ENCODE measurements at places on chromosomes 1 and 21. TPM values are rescaled to one million over a fixed set of nuclear protein-coding genes. Genes with fewer than 3 reads are reported as not detected.

The COL11A1 gene
- 2.4 TPM for total RNA-seq

The KRTAP12-2 gene
- total RNA-seq: not detected

GRCh38 chr1:216183454-216183853 is 239.8 kb downstream of the USH2A start:
- no peaks in the 10 kb centered on the region for H3K36me3 ChIP-seq
- peaks cover 8% of the 10 kb centered on the region for H3K4me1 ChIP-seq
- H3K27me3 ChIP-seq: no peaks in the 10 kb centered on the region
- DNase-seq: no peak
- no peak overlapping the region for H3K4me3 ChIP-seq

The CD48 gene
- total RNA-seq: not detected

The PATJ gene
- total RNA-seq: 126 TPM

GRCh38 chr1:238710697-238711096 is 675.7 kb upstream of the CHRM3 start:
- H3K36me3 ChIP-seq: no peaks in the 10 kb centered on the region
- no peak overlapping the region for H3K27ac ChIP-seq
- no peaks in the 10 kb centered on the region for H3K27me3 ChIP-seq
- no peak overlapping the region for H3K4me3 ChIP-seq
- H3K4me1 ChIP-seq: no peaks in the 10 kb centered on the region

The PRELP gene
- total RNA-seq: 0.14 TPM

DNA sequence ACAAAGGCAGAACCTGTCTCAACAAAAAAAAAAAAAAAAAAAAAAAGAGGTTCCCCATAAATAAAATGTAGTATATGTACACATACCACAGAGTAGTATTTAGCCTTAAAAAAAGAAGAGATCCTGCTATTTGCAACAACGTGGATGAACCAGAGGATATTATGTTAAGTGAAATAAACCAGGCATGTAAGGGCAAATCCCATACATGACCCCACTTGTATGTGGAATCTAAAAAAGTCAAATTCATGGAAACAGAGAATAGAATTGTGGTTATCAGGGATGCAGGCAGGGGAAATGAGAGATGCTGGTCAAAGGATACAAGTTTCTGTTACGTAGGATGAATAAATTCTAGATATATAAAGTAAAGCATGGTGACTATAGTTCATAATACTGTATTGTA is 16.7 kb downstream of the SLC44A3 start:
- no peaks in the 10 kb centered on the region for H3K27me3 ChIP-seq
- H3K4me3 ChIP-seq: no peak overlapping the region
- no peaks in the 10 kb centered on the region for H3K4me1 ChIP-seq
- H3K27ac ChIP-seq: no peak overlapping the region

GRCh38 chr1:93585059-93585966 is 96.3 kb downstream of the BCAR3 start:
- peak overlapping the region; percentile 31 for H3K4me3 ChIP-seq
- peak overlapping the region; percentile 98 for H3K27ac ChIP-seq
- no peaks in the 10 kb centered on the region for H3K27me3 ChIP-seq
- H3K4me1 ChIP-seq: peaks cover 27% of the 10 kb centered on the region
- DNase-seq: peak; percentile 31

GRCh38 chr1:242245255-242245654 is 246.4 kb upstream of the MAP1LC3C start:
- no peak for DNase-seq
- no peak overlapping the region for H3K4me3 ChIP-seq
- H3K4me1 ChIP-seq: no peaks in the 10 kb centered on the region
- H3K27me3 ChIP-seq: no peaks in the 10 kb centered on the region

- no peaks in the 10 kb centered on the region for H3K36me3 ChIP-seq
- H3K4me3 ChIP-seq: peak within 1 kb of the TSS; percentile 52
- peak; percentile 82 for DNase-seq
- no peak within 1 kb of the TSS for H3K27ac ChIP-seq
Observed at GRCh38 chr1:53739109-53739681, at the start of gene GLIS1. Gene GLIS1, minus strand, starts transcription at chr1:53739164. Its CDS starts 1,100 bp downstream, at chr1:53738064.

GRCh38 chr1:61227857-61228550 is 145.6 kb downstream of the NFIA start:
- no peak overlapping the region for H3K27ac ChIP-seq
- no peaks in the 10 kb centered on the region for H3K36me3 ChIP-seq
- H3K27me3 ChIP-seq: peaks cover 15% of the 10 kb centered on the region
- no peaks in the 10 kb centered on the region for H3K4me1 ChIP-seq
- DNase-seq: no peak
- no peak overlapping the region for H3K4me3 ChIP-seq

GRCh38 chr1:187070076-187070475 is 241.3 kb downstream of the PLA2G4A start:
- H3K27ac ChIP-seq: no peak overlapping the region
- no peaks in the 10 kb centered on the region for H3K4me1 ChIP-seq
- no peaks in the 10 kb centered on the region for H3K36me3 ChIP-seq
- no peak overlapping the region for H3K4me3 ChIP-seq

The CR1 gene
- total RNA-seq: 0.41 TPM

- H3K27me3 ChIP-seq: no peaks in the 10 kb centered on the region
- H3K36me3 ChIP-seq: no peaks in the 10 kb centered on the region
- H3K4me1 ChIP-seq: peaks cover 25% of the 10 kb centered on the region
Observed at GRCh38 chr1:81799939-81800694, 617 bp upstream of the ADGRL2 start.

DNA sequence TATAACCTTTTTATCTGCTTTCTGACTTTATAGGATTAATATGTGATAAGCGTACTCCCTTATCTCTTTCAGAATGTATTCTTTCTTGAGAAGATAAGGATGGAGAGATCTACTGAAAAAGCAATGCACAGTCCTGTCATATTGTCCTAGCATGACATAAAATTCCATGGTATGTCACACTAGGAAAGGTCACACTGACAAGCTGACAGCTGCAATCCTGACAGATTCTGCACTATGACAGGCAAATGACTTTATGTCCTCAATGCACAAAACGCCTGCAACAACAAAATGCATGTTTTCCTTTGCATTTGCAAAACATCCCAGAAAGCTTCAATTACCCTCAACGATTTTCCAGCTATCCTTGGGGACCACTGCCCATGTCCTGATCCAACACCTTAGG is 393.8 kb downstream of the DSCAM start:
- H3K27ac ChIP-seq: no peak overlapping the region
- H3K4me3 ChIP-seq: no peak overlapping the region

DNA sequence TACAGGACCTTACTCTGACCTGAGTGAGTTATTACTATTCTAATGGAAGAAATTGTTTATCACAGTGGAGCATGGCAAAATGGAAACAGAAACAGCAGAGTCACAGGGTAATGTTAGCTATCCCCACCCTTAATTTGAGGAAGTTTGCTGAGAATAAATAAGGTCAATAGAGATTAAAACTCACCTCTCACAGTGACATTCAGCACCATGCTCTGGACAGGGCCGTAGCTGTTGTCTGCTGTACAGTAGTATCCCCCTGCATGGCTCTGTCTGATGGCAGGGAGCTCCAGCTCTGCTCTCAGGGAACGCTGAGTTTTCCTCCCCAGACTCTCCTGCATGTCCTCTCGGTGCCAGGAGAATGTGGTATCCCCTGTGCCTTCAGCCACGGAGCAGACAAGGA is 11.9 kb downstream of the FCRL4 start:
- H3K4me1 ChIP-seq: peaks cover 2% of the 10 kb centered on the region
- no peak overlapping the region for H3K27ac ChIP-seq
- no peaks in the 10 kb centered on the region for H3K36me3 ChIP-seq
- no peak overlapping the region for H3K4me3 ChIP-seq
- peaks cover 19% of the 10 kb centered on the region for H3K27me3 ChIP-seq

- no peak overlapping the region for H3K27ac ChIP-seq
- H3K4me1 ChIP-seq: peaks cover 1% of the 10 kb centered on the region
- no peaks in the 10 kb centered on the region for H3K27me3 ChIP-seq
- DNase-seq: no peak
- peaks cover 1% of the 10 kb centered on the region for H3K36me3 ChIP-seq
Observed at GRCh38 chr1:87869567-87869966, 540.9 kb downstream of the LMO4 start.

- peaks cover 6% of the 10 kb centered on the region for H3K4me1 ChIP-seq
- no peaks in the 10 kb centered on the region for H3K27me3 ChIP-seq
- no peak overlapping the region for H3K27ac ChIP-seq
- peaks cover 19% of the 10 kb centered on the region for H3K36me3 ChIP-seq
Observed at GRCh38 chr1:225830841-225831240, 20.9 kb downstream of the EPHX1 start.

GRCh38 chr21:35232545-35233176 is 183.6 kb upstream of the RUNX1 start:
- no peaks in the 10 kb centered on the region for H3K27me3 ChIP-seq
- no peak overlapping the region for H3K4me3 ChIP-seq
- DNase-seq: no peak
- H3K4me1 ChIP-seq: peaks cover 10% of the 10 kb centered on the region
- peak overlapping the region; percentile 42 for H3K27ac ChIP-seq

DNA sequence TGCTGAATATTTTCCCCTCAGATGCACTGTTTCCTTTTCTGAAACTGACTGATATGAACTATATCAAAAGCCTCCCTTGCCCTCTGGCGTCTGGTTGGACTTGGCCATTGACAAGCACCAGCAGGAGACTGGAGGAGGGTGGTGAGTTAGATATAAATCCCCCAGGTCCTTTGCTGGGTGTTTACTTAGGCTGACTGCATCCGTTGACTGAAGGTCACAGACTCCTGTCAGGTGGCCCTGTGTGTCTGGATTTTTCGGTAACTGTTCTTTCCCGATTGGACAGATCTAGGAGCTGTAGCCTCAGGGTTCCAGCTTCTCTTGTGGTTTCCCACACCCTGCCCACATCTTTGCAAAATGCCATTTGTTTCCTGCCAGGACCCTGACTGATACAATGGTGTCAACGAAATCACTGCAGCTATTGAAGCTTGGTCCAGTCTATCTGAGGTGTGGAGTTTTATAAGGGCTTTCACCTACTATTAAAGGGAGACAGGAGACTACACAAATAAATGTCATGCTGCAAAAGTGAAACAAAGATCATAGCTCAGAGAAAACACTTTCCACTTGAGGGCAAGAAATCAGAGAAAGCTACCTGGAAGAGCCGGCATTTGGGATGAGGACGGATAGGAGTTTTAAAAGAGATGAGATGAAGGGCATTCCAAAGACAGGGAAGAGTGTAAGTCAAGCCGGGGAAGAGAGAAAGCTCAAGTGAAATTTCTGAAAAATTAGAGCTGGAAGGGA is 1.5 kb upstream of the MAGI3 start:
- DNase-seq: no peak
- no peaks in the 10 kb centered on the region for H3K36me3 ChIP-seq
- peak overlapping the region; percentile 69 for H3K4me3 ChIP-seq
- peak overlapping the region; percentile 4 for H3K27ac ChIP-seq
- H3K4me1 ChIP-seq: peaks cover 24% of the 10 kb centered on the region

The TRIM45 gene
- total RNA-seq: 48.0 TPM

The PDPN gene
- 9.5 TPM for total RNA-seq

The SLC35F3 gene
- total RNA-seq: 0.71 TPM

GRCh38 chr1:179767177-179767581 is 24.1 kb downstream of the FAM163A start:
- no peak for DNase-seq
- H3K27me3 ChIP-seq: peaks cover 19% of the 10 kb centered on the region
- H3K4me3 ChIP-seq: no peak overlapping the region
- H3K4me1 ChIP-seq: peaks cover 3% of the 10 kb centered on the region
- H3K36me3 ChIP-seq: no peaks in the 10 kb centered on the region
- H3K27ac ChIP-seq: peak overlapping the region; percentile 27

The GIPC2 gene
- total RNA-seq: 3.0 TPM

DNA sequence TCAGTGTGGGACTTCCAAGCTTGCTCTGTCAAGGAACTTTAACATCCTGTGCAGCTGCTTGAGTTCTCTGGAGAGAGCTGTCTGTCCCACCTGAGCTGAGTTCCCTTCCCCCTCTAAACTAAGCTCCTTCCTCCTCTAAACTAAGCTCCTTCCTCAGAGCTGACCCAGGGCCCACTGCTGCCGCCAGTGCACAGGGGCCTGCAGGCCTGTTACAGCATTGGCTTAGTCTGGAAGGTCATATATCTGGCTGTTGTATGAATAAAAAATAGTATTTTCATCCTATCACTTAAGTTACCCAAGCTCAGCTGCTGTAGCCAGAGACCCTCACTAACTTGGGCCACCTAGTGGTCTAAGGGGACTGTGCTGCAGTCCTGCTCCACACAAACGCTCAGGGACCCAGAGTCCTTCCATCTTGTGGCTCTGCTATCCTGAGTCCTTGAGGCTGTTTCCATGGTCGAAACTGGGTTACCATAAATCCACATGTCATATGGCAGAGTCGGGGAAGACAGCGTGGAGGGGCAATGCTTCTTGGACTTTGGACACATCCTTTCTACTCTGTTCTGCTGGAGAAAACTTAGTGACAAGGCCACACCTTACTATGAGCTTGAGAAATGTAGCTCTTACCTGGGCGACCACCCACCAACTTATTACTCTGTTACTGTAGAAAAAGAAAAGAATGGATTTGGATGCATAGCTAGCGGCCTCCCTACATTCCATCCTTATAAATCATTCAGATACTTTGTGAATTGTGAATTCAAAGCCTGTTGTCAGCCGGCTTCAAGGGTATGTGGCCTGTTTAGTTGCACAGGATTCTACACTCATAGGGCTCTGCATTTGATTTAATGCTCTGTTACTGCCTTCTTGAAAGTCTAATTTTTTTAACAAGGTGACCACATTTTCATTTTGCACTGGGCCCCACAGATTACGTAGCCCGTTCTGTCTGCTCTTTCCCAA is 71.4 kb upstream of the GCLM start:
- H3K4me1 ChIP-seq: peaks cover 1% of the 10 kb centered on the region
- no peak overlapping the region for H3K4me3 ChIP-seq
- H3K36me3 ChIP-seq: no peaks in the 10 kb centered on the region
- DNase-seq: no peak
- H3K27ac ChIP-seq: peak overlapping the region; percentile 31

- no peak overlapping the region for H3K27ac ChIP-seq
- no peak for DNase-seq
- H3K27me3 ChIP-seq: peaks cover 28% of the 10 kb centered on the region
- no peaks in the 10 kb centered on the region for H3K4me1 ChIP-seq
- H3K36me3 ChIP-seq: no peaks in the 10 kb centered on the region
- no peak overlapping the region for H3K4me3 ChIP-seq
Observed at GRCh38 chr1:206005778-206006180, 2.6 kb upstream of the RAB7B start.

- DNase-seq: no peak
- no peak overlapping the region for H3K4me3 ChIP-seq
- H3K27me3 ChIP-seq: no peaks in the 10 kb centered on the region
- H3K27ac ChIP-seq: no peak overlapping the region
- no peaks in the 10 kb centered on the region for H3K36me3 ChIP-seq
Observed at GRCh38 chr1:231731268-231731667, 104.7 kb downstream of the DISC1 start.
